Activated T-cell treated with anti-CD3 and anti-CD28 coated beads, Interleukin-2, amount 50 U/mL, for 48 hours (primary cell): ENCODE measurements at places on chromosomes 12 and 14.

DNA sequence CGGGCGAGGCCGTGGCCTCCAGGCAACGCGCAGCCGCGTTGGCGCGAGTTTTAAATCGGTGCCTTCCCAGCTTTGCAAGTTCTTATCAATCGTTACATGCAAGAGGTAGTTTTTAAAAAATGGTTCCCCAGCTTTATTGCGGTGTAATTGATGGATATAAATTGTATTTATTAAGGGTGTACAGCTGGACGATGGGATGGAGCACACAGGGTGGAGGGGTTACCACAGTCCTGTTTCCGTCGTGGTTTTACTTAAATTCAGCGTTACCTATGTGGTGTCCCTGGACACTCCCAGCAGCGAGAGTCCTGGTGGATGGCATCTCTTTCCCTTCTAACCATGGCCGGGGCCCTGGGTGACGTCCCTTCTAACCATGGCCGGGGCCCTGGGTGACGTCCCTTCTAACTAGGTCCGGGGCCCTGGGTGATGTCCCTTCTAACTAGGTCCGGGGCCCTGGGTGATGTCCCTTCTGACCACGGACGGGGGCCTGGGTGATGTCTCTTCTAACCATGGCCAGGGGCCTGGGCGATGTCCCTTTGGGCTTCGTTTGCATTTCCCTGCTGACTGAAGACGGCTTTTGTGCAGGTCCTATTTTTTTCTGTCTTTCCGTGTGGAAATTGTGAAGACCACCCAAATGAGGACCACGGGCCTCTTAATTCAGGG is 97.9 kb downstream of the TNFAIP2 start:
- DNase-seq, result no peak

- DNase-seq, result no peak
Observed at GRCh38 chr14:72311516-72311915, 379.3 kb downstream of the RGS6 start.

DNA sequence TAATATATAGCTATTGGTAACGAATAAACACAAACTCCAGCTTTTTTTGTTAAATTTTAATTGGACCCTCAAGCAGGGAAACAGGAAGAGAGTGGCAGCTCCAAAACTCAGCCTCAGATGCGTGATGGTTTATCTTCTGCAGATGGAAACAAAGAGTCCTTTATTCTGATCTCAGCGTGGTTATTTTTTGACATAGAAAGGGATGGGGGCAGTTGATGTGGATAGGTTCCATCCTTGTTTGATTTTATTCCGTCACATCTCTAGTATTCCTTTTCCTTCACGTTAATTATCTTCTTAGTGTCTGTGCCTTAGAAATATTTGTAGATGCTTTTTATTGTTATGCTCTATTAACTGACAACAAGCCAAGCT is 447.6 kb upstream of the SEL1L start:
- DNase-seq, result no peak

GRCh38 chr14:98227000-98227726 is 1044.8 kb downstream of the BCL11B start:
- peak; percentile 78 for DNase-seq
